ENCODE measurements at places on chromosomes 11 and 22.

- no peak for DNase-seq
Measured at GRCh38 chr22:19810381-19811201, 44.1 kb downstream of the GNB1L start.

DNA sequence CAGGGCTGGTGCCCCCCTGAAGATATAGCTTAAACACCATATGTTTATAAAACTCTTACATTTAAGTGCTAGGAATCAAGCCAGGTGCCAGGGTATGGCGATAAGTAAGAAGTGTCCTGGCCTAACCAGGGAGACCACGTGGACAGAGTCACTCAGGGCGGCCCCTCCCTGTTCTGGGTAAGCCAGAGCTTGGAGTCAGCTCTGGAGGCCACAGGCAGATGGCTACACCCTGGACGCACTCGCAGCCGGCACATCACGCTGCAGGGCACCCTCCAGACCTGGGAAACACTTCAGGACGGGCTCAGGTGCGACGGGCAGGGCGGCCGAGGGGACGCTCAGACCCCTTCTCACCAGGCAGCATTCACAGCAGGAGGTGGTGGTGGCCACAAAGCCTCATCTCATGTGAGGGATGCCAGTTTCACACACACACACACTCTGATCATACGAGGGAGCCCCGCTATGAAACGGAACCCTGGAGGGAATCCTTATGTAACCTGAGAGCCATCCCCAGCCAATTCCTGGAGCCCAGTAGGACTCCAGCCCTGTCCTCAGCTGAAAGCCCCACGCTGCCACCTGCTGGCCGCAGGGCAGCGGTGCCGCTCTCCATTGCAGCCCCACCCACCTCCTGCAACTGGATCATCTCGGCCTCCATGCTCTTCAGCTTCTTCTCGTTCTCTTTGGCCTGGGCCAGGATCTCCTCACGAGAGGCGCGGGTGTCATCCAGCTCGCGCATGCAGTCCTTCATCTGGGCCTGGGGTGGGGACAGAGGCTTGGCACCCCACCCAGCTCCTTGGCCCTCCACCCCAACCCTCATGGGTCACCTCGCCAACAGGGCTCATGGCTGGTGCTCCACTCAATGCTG lies 33.4 kb downstream of the APOL1 start:
- peak; percentile 59 for DNase-seq

DNA sequence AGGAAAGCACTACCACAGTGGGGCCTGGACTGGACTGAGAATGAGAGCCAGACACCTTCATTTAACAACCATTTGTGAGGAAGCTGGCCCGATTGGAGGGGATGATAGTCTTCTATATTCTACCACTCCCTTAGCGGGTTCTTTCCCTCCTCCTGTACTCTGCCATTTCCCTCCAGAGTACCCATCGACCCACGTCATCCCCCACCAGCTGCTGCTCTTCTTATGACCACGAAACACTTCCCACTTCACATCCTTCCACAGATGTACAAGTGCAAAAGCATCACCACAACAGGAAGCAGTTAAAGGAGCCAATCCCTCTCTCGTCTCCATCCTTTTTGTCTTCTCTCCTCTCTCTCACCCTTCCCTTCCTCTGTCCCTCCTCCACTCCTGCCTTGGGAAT lies 18.0 kb upstream of the UBASH3B start:
- no peak for DNase-seq

GRCh38 chr11:65610404-65610803 lies 3.6 kb downstream of the MAP3K11 start:
- no peak for DNase-seq

GRCh38 chr11:8739309-8739793 lies 56.8 kb downstream of the RPL27A start:
- no peak for DNase-seq

DNA sequence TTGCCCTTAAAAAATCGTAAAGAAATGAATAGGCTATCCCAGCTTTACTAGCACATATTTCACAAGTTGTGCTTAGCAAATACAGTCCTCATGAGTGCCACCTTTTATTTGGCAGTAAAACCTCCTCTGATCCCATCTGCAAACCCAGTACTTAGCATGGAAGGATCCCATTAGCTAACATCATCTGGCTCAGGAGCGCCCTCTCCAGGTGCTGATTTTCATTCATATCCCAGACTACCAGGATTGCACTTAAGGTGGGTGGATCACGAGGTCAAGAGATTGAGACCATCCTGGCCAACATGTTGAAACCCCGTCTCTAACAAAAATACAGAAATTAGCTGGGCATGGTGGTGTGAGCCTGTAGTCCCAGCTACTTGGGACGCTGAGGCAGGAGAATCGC lies 76.1 kb upstream of the PAX6 start:
- DNase-seq, result no peak

DNA sequence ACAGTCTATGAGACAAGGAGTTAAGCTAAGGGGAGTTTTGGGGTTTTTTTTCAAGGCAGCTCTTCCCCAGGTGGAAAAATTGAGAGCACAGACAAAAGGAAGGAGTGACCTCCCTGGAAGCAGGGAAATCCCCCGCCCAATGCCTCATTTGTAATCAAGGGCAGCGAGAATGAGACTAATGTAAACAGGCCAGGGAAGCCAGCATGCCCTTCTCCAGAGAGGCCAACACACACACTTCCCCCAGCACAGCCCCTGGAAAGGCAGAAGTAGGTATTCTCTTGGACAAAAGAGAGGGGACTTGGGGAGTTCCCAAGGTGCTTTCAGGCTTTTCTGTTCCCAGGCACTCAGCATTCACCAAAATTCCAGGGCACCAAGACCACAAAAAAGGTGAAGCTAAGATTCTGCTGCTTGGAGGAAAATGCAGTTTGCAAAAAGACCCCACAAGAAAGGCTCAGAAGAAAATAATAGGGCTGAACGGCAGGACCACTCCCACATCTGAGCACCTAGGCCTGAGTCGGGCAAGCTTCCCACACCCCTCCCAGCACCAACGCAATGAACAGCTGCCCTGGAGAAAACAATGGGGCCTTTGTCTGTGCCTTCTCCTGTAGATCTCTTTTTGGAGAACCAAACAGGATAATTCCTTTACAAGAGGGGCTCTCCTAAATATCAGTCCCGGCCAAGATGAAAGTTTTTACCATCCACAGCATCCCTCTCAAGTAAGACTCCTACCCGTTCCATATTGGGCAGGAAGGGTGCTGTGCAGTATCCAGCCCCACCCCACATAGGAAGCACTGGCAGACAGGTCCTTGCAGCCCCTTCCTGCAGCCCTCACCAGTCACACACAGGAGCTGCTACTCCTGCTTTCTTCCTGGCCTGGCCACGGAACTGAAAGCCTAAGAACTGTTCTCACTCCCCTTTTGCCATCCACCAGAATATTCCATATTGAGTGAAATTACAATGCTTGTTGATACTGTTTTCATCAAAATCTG lies 70.7 kb upstream of the AKIP1 start:
- no peak for DNase-seq

DNA sequence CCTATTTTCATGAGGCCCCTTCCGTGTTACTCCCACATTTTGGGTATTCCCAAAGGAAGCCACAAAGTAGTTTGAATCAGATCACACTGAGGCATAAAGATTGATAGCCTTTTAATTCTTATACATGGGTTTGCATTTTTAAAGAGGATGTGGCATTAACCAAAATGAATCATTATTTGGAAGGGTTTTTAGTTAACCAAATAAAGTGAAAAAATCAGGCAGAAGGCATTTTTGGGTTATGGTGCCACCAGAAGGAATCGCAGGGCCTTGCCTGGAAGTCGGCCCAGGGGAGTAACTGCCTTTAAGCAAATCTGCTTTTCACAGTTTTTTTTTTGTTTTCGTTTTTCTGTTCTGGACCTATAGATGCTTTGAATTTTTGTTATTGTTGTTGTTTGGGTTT lies 55.4 kb downstream of the HSD17B12 start:
- DNase-seq, result no peak

DNA sequence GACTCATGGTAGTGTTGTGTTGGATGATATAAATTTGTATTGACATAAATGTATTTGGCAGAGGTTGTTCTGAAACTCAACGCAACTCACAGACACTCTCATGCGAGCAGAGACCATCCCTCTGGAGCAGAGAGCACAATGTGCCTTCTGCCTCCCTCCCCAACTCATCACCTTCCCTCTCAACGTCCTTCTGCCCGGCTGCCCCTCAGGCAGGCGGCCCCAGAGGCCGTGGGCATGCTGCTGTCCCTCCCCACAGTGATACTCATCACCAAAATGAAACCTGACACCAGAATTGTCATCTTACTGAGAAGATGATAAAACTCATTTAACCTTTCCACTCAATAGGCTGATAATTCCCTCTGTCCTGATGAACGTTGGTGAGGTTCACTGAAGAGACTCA lies 260.6 kb downstream of the ETS1 start:
- no peak for DNase-seq

GRCh38 chr11:35115688-35116030 lies 23.3 kb upstream of the CD44 start:
- DNase-seq, result no peak

DNA sequence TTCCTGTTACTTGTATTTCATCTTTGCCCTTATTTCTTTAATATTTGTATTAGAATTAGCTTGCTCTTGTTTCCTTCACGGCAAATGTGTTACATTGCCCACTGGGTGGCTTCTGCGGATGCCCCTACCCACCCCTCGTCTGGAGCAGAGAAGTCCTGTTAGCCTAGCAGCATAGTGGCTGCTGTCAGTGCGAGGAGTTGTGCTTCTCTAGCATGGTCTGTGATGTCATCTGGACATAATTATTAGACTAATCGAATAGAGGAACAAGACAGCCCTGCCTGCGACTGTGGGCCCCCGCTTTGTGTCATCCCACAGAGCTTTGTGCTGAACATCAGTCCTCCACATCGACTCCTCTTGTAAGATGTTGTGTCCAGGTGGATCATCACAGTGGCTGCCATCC lies 74.5 kb downstream of the PPP6R3 start:
- DNase-seq, result no peak

DNA sequence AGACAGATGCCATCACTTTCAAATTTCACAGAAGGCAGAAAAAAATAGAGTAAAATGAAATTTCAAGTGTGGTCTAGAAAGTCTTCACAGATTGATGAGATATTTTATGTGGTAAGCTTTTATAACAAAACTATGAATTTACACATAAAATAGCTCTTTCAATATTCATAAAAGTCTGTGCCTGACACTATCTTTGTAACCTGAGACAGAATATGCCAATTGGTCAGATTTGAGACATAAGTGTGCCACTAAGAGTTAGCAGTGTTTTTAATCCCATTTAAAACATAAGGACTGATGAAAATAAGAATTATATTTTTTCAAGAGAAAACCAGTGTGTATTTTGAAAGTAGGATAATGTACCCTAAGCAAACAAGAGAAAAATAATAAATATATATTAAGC lies 769.5 kb upstream of the LUZP2 start:
- DNase-seq, result no peak

DNA sequence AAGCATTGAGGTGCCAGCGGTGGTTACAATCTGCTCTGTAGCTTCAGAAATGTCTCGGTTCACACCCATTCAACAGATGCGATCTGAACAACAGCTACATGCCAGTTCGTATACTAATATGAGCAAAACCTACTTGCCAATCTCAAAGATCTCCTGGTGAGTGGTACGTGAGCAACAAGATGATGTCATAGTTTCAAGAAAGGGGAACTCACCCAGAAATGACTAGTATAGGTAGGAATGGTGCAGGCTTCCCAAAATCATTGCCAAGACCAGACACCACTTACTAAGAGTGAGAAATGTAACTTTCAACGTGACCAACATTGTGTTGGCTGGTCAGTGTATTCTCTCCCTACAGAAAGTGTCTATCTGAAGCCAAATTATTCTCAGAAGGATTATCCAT lies 31.1 kb downstream of the OR6Q1 start:
- no peak for DNase-seq

DNA sequence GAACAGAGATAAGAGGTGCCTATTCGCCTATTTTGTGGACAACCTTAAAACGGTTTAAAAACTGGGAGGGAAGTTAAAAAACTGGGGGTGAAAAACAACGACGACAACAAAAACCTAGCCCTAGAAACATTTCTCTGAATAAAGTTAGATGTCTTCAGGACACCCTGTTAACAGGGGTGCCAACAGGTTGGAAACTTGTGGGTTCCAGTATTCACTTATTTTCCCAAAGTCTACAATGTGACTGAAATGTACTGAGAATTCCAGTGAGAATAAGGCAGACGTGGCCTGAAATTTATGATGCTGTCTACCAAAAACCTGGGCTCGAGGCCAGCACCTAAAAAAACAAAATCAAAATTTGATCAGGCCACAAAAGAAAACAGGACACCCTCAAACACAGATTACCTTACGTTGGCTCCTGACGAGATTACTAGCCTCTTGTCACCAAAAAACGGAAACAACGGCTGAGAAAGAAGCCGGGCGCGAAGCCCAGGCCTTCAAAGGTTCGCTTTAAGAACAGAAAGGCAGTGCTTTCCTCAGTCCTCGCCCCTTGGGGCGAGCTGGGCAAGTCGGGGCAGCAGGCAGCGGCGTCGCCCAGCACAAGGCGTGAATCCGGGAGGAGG lies 906 bp downstream of the CCDC90B start:
- DNase-seq, result no peak

- no peak for DNase-seq
Measured at GRCh38 chr11:23846902-23847422, 649.9 kb upstream of the LUZP2 start.

DNA sequence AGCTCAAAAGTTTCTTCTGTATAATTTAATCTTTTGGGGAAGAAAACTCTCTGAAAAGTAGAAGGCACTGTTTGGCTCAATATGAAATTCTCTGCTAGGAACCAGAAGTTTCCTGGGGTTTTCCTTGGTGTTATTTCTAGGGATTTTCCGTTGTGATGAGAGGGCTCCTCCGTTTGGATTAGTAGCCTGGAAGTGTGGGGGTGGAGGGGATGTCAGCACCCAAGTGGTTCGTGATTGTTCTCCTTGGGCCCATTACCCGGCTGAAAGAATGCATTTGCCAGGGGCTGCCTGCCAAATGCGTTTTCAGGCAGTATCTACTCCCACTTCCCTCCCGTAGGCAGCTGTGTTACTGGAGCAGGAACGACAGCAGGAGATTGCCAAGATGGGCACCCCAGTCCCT lies 4.3 kb downstream of the SF3B2 start:
- no peak for DNase-seq

DNA sequence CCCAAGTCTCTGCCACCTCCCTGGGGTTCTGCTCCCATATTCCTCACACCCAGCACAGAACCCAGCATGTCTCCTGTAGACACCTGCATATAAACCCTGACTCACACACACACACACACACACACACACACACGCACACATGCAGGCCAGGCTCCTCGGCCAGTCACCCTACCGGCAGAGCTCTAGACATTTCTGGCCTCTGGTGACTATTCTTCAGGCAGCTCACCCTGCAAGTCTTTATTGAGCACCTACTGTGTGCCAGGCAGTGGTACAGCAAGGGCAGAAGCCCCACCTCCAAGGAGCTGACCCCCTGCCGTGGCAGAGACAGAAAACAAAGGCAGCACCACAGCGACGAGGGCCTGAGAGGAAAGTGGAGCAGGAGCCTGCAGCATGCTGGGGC lies 50.3 kb downstream of the CDKN1C start:
- no peak for DNase-seq

DNA sequence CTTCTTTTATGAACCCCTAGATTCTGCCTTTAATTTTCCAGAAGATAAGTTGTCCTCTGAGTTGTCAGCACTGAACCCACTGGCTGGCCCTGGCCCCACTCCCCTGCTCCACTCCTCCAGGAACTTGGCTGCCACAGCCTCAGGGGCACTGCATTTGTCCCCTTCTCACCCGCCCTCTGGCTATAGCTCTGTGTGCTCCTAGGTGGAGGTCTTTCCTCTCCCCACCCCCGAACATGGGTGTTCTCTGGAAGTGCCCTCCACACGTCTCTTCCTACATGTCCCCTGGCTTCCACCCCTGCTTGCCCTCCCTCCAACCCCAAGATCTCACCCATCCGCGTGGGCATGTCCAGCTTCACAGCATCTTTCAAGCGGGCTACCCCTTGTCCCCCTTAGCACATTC lies 137.7 kb upstream of the TEAD1 start:
- DNase-seq, result no peak

Data from CD4-positive, alpha-beta T cell treated with Interferon gamma for 1 hour (primary cell).